Fibroblast of pulmonary artery (primary cell): ENCODE measurements at places on chromosomes 16 and 17.

DNA sequence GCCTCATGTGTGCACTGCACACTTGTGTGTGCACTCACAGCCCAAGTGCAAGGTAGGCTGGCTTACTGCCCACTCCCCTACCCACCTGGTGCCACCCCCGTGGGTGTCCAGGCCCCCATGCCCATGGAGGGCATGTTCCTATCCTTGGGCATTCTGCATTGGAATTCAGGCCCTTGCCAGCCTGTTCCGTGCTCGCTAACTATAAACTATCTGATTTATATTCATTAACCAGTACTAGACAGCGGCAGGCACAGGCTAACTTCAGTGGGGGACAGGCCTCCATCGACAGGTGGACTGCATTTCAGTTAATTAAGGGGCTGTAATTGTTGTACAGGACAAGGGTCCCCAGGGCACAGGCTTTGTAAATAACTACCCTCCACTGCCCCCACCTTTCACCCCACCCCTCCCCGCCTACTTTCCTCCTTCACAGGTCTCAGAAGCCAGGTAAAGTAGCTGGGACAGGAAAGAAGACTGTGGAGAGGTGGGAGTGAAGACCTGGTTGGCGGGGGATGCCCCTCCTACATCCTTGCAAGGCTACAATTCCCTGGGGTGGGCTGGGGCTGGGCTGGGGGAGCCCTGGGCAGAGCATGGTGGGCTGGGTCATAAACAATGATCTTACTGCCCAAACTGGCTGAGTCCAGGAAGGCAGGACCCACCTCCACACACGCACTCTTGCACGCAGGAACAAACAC is 119.0 kb upstream of the LHX1 start:
- DNase-seq, result no peak

DNA sequence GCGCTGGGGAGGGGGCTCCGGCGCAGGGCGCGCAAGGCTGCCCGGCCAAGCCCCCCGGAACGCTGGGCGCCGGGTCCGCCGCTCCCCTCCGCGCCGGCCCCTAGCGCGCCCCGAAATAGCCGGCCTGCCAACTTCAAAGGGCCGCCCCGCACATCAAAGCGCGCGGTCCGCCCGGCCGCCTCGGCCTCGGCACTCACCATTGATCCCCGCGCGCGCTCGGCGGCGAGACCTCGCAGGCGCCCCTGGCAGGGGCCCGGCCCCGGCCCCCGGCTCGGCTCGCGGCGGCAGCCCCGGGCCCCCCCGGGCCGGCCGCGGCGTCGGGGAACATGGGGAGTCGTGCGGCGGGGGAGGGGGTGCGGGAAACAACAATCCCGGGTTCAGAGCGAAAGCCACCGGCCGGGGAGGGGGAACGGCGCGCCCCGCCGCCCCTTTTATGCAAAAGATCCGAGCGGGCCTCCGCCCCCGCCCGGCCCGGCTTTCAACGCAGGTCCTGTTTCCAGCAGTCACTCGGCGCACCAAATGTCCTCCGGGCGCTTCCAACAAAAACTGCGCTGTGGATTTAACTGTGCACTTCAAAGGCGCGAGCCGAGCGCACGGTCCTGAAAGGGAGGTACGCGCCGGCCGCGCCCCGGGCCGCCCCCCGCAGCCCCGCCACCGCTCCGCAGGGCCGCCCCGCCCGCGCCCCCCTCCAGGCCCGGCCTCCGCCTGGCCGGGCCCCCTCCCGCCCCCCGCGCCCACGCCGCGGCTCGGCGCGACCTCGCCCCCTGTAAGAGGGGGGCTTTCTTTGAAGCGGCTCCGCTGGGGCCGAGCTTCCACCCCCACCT is 608 bp downstream of the AXIN2 start:
- DNase-seq, result peak; percentile 94

DNA sequence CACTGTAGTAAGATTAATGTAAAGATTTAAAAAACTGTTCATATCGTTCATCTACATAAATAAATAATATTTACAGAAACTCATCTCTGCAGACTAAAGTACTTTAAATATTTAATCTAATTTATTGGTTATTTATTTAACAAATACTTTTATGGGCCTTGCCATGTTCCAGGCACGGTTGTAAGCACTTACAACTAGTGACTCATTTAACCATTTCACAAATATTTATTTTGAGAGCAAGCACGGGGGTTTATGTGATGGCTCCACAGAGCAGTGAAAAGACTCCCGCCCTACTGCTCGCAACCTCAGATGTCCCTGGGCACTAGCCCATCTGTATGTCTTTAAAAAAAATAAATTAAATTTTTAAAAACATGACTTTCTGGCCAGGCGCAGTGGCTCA is 575.9 kb downstream of the WWOX start:
- DNase-seq, result no peak

DNA sequence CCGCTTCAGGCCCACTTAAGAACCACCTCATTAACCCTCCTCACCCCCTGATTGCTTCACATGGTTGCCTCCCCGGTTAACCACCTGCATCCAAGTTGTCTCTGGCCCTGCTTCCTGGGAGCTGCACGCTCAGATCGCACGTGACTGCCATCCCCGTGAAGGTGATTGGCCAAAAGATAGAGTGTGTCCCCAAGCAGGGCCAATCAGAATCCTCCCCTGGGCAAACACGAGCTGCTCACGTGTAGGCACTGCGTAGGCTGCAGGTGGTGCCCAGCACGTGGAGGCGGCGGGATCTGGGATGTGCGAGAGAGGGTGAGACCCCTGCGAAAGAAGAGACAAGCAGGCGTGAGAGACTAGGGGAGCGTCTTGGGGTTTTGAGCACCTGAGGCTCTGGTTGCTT is 111.8 kb upstream of the CRHR1 start:
- DNase-seq, result no peak

DNA sequence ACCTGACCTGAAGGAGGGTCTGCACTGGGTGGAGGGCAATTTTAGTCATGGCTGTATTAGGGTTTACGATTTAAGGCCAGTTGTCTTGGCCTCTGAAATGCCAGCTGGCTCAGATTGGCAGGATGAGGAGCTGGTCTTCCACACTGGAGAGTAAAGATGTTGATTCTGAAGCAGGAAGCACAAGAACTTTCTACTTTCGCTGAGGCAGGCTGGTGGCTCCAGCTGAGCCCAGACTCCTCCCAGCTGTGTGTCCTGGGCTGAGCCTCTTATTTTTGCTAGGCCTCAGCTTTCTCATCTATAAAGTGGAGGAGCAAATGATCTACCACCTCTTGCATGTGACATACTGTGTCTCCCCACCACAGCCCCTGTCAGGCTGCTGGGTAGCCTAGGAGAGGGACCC is 74.4 kb downstream of the MRM1 start:
- DNase-seq, result no peak

GRCh38 chr16:27335349-27336053 is 21.7 kb downstream of the IL4R start:
- peak; percentile 39 for DNase-seq

DNA sequence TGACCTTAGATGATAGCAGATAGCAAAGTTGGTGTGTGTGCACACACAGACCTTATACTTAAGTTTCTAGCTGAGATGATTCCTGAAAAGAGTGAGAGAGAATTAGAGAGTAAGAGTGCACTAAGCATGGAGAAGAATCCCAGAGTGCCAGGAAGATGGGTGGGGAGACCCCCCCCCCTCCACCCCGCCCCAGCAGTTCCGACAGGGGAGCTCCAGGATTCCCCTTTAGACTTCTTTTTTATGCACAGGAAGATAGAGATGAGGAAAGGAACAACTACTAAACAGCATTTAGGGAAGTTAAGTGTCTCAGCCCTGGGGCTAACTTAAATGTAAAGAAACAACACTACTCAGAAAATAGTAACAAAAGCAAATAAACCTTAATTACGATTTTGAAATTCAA is 878.0 kb upstream of the GOT2 start:
- DNase-seq, result no peak

DNA sequence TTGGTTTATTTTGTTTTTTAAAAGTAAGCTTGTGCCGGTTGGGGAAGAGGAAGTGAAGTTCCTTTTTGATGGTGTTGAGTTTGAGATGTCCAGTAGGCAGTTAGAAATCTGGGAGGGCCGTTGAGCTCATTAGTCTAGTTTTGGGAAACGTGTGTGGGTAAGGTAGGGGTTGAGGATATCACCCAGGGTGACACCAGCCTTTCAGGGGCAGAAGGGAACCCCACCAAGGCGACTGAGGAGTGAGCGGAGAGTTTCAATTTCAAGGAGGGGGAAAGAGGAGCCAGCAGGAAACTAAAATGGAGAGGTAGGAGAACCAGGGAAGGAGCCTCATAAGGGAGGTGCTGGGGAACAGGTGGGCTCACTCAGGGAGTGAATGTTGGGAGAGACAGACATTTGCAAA is 22.7 kb downstream of the HAPSTR1 start:
- DNase-seq, result no peak

DNA sequence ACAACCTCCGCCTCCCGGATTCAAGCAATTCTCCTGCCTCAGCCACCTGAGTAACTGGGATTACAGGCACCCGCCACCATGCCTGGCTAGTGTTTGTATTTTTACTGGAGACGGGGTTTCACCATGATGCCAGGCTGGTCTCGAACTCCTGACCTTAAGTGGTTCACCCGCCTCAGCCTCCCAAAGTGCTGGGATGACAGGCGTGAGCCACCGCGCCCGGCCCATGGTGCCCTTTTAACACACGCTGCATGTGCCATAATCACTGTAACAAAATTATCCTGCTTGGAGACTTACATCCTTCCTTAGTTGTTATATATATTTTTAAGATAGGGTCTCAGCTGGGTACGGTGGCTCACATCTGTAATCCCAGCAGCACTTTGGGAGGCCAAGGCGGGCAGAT is 5.4 kb downstream of the CD7 start:
- DNase-seq, result no peak

- DNase-seq, result no peak
Observed at GRCh38 chr16:12087901-12088421, 111.4 kb downstream of the SNX29 start.

DNA sequence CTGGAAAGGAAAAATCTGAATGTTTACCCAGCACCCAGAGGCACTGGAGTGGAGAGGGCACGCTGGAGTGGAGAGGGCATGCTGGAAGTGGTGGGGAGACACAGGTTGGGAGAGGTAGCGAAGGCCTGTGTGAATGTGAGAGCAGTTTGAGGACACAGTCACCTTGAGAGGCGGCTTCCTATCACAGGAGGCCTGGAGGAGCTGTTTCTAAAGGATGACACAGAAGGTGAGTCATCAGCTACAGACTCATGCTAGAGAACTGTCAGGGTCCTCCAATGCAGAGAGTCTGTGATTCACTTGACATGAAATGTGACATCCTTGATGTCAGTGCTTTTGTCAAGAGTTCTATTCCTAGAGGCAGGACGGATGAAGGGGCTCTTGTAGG is 13.8 kb downstream of the CTRL start:
- DNase-seq, result peak; percentile 44

DNA sequence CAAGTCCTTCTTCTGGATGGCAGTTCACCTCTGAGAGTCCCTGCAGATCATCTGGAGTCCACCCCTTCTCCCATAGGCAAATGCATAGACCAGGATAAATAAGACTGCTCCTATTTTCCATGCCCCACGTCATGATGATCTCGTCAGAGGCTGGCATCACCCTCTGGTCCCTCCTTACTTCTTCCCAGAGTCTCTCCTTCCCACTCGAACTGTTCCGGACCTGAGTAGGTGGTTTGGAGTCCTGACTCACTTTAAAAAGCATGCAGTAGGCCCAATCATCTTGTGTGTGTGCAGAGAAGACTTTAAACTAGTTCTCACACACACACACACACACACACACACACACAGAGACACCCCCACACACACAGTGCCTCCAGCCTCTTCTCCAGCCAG is 72.0 kb downstream of the SOX9 start:
- peak; percentile 86 for DNase-seq

DNA sequence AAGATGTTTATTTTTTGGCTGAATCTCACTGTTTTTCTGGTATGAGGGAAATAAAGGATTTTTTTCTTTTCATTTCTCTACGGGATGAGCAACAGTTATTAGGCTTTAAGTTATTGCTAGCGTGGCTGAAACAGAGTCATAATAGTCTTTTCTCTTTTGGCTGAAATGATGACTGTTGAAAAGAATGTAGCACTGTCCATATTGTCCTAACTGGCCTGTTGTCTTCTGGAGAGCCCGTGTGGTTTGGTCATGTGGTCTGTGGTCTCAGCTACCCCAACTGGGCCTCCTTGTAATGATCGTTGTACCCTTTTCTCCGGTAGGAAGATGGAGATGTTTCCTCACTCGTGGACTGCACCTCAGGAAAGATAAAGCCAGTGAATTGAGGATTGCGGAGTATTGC is 36.6 kb downstream of the EPN2 start:
- DNase-seq, result no peak

- DNase-seq, result no peak
Observed at GRCh38 chr17:5950878-5951277, 119.3 kb upstream of the WSCD1 start.

GRCh38 chr16:77137045-77137444 is 53.9 kb upstream of the MON1B start:
- no peak for DNase-seq

- DNase-seq, result no peak
Observed at GRCh38 chr16:4089811-4090301, 26.4 kb downstream of the ADCY9 start.

- no peak for DNase-seq
Observed at GRCh38 chr17:48173191-48173984, 65.8 kb downstream of the SNX11 start.

GRCh38 chr17:64398320-64398719 is 7.7 kb upstream of the PECAM1 start:
- no peak for DNase-seq

GRCh38 chr17:35900280-35900679 is 20.1 kb upstream of the CCL5 start:
- no peak for DNase-seq

DNA sequence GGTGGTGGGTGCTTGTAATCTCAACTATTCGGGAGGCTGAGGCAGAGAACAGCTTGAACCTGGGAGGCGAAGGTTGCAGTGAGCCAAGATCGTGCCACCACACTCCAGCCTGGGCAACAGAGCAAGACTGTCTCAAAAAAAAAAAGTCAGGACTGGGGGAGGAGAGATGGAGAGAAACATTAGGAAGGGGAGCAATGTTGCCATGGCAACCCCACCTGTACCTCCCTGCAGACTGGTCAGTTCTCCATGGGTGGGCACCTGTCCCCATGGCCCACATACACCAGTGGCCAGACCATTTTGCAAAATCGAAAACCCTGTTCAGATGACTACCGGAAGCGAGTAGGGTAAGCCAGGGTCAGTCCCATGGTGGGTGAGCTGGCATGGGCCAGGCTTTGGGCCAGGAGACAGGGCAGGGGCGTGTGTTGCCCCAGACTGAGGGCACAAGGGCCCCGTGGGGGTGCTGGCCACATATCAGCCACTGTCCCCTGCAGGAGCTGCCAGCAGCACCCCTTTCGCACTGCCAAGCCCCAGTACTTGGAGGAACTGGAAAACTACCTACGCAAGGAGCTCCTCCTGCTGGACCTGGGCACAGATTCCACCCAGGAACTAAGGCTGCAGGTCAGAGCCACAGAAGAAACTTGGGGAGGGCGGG is 14.0 kb downstream of the TSNAXIP1 start:
- no peak for DNase-seq
